HCT116 (cell line): ENCODE measurements at places on chromosomes 13 and 19.

- no peak for DNase-seq
Observed at GRCh38 chr13:84737661-84738060, 855.4 kb upstream of the SLITRK1 start.

GRCh38 chr19:4064496-4065260 lies 2.0 kb downstream of the ZBTB7A start:
- no peak for DNase-seq

DNA sequence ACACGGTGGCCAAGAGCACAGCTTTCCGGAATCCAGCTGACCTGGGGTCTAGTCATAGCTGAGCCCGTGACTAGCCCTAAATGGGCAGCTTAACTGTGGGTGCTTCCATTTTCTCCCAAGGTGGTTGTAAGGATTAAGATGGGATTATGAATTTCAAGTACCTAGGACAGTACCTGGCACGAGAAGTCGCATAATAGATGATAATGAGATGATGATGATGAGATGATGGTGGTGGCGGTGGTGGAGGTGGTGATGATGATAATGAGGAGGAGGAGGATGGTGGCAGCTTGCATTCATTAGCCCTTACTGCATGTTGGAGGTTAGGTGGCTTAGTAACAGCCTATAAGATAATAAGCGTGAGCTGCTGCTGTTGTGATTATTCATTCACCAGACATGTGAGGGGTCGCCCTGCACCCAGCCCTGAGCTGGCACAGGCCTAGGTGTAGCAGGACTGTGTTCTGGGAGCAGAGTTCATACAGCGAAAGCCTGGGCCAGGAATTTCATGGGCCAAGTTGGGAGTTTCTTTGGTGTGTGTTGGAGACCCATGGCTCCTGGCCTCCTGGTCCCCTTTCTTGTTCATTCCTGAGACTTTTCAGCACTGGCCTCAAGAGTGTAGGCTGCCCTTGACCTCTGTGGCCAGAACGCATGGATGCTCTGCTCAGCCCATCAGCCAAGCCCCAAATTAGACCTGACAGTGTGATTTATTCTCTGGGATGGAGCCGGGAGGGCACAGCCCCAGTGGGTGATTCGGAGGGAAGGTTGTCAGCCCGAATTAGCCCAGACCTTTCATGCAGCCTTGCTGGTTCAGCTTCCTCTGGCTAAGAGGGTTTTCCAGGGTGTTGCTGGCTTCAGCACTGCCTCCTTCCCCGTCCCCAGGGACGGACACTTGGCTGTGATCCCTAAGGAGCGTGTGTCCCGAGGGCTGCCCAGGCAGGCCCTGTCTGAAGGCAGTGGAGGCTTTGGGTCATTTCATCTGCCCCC lies 128.8 kb downstream of the SIPA1L3 start:
- no peak for DNase-seq

DNA sequence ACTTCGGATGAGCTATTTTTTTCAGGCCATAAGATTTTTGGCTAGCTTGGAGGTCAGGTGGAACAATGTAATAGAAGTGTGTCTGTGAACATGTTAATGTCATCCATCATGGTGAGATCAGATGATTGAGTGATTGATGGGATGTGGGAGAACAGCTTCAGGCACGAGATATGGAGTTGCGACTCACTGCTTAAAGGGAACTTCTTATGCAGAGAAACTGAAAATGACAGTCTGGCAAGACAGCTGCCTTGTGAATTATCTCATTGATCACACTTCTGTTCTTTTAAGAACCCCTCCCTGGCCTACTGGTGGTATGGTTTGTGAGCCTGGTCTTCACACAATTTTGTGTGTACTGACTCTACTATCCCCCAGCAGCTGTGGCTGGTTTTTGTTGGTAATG lies 96.0 kb downstream of the OLFM4 start:
- DNase-seq, result no peak

DNA sequence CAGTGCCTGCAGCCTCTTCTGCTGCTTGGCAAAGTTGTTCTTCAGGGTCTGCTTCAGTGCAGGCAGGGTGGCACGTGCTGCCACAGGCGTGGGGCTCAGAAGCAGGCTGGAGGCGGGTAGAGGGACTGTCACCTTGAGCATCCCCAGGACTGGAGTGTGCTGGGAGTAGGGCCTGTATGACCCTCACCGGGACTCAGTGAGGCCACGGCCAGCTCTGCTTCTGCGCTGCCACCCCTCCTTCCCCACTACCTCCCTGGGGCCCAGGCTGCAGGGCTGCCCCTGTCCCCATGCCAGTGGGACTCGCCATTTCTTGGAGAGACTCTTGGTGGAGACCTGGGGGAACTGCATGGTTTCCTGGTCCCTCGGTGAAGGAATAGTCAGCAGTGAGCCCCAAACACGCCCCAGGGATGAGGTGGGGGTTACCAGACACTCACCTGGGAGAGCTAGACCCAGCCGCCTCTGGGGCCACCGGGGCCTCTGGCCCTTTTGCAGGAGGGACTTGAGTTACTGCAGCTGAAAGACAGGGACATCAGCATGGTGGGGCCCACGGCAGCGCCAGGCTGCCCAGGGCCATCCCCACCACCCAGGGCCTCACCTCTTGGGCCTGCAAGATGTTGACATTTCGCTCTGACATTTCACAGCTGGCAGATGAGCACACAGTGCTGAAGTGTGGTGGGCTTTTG lies 29.9 kb downstream of the TUBA3C start:
- DNase-seq, result no peak
